ENCODE measurements at places on chromosomes 5 and 9.
A peak's percentile ranks its signal among the peaks of the same experiment; 100 is the strongest.

DNA sequence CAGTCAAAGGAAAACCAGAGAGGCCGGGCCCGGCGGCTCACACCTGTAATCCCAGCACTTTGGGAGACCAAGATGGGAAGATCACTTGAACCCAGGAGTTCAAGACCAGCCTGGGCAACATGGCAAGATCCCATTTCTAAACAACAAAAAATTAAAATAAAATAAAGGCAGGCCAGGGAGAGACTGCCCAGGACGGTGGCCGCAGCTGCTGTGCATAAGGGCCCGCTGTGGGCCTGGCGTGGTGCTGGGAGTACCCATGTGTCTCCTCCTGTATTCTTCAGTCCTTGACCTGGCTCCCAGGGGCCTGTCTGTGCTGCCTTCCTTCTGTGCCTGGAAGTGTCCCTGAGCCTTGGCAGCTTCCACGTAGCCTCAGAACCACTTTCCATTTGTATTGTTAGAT, 56.8 kb upstream of the CNOT6 start:
- no peak for DNase-seq

DNA sequence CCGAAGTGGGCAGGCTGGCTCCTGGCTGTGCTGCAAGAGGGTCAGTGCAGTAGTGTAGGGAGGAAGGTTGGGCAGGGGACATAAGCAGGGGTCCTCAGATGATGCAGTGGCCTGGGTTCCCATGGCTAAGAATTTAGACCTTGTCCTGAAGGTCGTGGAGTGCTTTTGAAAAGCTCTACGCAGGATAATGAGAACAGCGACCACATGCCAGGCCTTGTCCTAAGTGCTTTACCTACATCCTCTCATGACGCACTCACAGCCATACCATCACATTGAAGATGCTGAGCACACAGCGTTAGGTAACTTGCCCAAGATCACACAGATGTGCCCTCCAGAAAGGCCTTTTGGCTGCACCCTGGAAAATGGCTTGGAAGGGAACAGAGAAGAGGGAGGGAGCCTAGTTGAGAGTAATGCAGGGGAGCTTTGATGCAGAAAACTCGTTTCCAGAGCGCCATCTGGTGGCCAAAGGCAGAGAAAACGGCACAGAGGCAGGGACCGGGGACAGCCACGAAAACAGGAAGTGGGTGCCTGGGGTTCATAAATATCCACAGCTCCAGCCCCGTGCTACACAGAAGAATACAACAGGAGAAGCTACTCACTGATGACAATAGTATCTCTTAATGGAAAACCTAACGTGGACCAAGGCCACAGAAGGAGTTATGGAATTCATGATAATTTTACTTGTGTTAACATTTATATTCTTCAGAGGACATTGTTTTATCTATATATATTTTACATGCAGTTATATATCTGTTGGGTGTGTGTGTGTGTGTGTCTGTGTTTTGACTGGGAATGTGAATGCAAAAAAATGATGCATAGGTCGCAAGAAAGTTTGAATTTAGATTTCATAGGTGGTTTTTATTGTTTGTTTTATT, 2.7 kb upstream of the PCDH12 start:
- DNase-seq: peak; percentile 87

GRCh38 chr5:131466171-131466766, 168.8 kb downstream of the RAPGEF6 start:
- DNase-seq: no peak

DNA sequence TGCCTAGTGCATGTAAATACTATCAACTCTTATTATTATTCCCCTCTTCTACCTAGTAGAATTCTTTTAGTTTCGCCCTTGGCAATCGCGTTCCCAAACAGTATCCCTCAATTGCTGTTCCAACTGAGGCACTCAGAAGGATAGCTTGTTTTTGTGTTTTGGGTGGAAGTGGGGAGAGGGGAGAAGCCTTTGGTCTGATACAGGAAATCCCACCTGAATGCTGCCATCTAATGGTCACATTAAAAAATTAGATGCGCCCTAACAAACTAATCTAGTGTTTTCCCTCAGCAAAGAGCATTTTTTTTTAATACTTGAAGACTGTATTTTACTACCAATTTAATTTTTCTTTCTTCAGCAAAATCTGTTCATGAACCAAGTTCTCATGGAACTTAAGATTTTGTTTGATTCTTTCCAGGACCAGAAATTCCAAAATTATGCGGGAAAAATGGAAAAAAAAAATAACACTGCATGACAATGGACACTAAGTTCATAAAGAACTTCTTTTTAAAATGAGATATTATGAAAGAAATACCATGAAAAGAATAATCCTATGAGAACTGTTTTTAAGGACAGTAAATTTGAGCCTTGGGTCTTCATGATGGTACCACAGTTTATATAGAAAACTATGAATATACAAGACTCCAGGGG, 22.2 kb upstream of the GLDC start:
- DNase-seq: no peak

DNA sequence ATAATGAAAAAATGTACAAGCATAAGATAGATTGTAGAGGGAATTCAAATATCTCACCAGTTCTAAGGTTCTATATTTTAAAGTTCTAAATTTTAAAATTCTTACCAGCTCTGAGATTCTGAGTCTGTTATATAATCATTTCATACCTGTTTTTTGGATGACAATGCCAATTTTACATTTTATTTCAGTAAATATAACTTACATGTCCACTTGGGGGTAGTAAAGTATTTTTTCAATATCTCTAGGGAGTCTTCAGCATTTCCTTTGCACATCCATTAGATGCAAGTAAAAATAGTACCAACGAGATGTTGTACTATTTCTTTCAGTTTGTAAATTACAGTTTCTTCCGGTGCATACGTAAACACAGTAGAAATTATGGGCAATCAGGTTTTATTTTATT, 25.7 kb downstream of the NMUR2 start:
- DNase-seq: no peak

DNA sequence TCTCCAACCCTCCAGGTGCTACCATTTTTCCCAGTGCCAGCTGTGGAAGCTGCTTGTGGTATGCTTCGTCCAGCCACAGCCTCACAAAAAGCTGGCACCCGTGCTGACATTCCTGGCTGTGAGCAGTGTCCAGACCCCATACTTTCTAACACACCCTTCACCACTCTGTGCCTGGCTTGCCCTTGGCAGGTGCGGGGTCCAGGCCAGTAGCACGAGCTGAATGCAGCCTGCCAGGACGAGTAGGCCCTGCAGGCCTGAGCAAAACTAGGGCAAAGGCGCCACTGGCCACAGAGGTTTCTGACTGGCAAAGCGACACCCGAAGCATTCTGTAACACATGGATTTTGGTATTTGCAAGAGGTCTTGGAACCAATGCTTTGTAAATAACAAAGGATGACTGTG, 26.0 kb upstream of the GHR start:
- DNase-seq: no peak

DNA sequence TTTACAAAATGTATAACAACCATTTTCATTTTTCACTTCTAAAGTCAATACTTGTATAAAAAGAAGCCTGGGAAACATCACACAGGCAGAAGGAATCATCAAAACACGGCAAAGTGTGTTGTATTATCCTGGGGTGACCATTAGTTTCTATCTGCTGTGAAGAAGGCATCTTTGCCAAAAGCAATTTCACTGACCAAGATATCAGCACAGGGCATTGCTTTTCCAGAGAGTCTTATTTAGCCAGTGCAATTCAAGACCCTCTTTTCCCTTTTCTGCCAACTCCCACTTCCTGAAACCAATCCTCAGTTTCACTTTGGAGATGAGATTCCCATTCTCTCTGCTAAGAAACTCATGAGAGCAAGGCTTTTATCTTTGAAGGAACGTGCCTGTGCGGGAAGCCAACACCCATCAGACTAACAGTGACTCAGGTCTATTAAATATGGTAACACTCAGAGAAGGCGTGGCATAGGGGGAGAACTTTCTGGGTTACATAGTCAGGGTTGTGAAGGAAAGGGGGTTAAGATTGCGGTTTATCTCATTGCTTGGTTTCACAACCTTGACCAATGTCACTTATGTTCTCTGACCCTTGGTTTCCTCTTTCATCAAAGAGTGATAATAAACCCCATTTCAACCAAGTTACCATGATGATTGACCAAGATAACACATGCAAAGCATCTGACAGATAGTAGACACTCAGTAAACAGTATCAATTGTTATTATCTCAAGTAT, 666.9 kb upstream of the KLF4 start:
- no peak for DNase-seq
